NCI-H69 (cell line): ENCODE measurements at places on chromosomes 12 and 14.
A peak's percentile ranks its signal among the peaks of the same experiment; 100 is the strongest.

- DNase-seq = no peak
Measured at GRCh38 chr12:6334940-6335450, 6.9 kb downstream of the TNFRSF1A start.

DNA sequence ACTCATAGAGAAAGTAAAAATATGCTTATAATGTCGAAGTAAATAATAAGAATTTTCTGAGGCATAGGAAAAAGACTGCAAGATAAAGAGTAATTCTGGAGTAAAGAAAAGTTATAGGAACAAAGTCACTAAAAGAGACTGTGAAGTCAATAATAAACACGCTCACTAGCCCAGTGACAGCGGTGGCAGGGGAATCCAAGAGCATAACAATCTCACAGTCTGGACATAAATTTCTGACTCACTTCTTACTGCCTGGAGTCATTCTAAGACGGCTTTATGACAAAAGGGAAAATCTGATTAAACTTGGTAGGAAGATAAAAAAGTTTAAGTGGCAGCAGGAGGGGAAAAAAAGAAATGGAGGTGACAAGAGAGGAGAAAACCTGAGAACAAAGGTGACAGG lies 56.4 kb upstream of the GRIP1 start:
- DNase-seq = no peak

- DNase-seq = no peak
Measured at GRCh38 chr14:86865934-86866333, 1127.0 kb downstream of the GALC start.

GRCh38 chr12:75568393-75568792 lies 57.0 kb upstream of the KRR1 start:
- DNase-seq = peak; percentile 16

GRCh38 chr14:90384543-90384911 lies 12.3 kb upstream of the CALM1 start:
- DNase-seq = no peak

- DNase-seq = no peak
Measured at GRCh38 chr12:29167445-29167844, 18.4 kb downstream of the FAR2 start.

GRCh38 chr12:65323070-65323469 lies 44.6 kb downstream of the MSRB3 start:
- DNase-seq = no peak

DNA sequence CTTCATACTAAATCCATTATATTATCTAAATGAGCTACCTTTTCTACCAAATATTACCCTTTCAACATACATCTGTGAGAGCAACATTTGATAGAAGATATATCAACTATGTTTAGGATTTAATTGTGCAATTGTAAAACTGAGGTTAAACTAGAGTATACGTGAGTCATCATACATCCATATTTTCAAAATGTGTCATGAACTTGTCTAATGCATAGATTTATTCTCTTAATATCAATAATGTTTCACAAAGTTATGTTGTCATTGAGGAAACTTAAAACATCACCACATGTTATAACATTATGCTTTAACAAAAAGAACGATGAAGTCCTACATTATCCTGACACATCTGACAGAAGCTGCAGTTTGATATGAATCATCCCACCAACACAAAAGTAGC lies 645.5 kb upstream of the NOVA1 start:
- no peak for DNase-seq

- DNase-seq = no peak
Measured at GRCh38 chr14:52974406-52974805, 23.6 kb upstream of the FERMT2 start.

- DNase-seq = no peak
Measured at GRCh38 chr14:89206389-89207031, 210.5 kb downstream of the FOXN3 start.

DNA sequence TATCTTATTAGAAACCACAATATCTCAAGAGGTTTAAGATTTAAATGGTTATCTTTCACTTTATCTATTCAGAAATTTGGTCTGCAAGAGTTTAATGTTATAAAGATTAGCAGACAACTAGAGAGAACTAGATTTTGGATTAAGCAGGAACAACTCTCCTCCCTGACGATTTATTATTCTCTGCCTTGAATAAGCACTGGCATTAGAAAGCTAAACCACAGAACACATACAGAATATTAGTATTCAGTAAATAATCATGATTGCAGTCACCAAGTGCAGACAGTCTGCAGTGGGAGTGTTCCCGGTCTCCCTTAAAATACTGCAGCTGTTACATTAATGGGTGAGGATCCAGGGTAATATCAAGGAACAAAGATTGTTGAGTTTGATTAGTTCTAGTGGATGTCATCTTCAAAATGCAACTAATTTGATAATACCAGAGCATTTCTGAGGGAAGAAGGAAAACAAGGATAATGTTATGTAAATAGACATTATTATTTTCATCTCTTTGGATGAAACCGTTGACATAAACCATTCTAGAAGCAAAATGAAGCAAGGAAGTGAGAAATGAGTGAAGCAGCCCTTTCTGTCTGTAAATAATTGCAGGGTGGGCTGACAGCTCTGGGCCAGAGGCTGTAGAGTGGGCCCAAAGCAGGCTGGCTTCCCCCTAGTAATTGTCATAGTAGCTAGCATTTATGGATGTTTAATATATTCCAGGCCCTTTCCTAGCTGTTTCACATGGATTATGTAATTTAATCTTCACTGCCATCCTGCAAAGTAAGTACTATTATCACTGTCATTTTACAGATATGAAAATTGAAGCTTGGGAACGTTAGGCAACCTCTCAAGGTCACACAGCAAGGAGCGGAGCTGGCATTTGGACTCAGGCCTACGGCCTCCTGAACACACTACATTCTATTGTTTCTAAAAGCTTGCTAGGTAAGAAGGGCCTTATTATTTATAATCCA lies 79.4 kb downstream of the DYRK2 start:
- DNase-seq = no peak

DNA sequence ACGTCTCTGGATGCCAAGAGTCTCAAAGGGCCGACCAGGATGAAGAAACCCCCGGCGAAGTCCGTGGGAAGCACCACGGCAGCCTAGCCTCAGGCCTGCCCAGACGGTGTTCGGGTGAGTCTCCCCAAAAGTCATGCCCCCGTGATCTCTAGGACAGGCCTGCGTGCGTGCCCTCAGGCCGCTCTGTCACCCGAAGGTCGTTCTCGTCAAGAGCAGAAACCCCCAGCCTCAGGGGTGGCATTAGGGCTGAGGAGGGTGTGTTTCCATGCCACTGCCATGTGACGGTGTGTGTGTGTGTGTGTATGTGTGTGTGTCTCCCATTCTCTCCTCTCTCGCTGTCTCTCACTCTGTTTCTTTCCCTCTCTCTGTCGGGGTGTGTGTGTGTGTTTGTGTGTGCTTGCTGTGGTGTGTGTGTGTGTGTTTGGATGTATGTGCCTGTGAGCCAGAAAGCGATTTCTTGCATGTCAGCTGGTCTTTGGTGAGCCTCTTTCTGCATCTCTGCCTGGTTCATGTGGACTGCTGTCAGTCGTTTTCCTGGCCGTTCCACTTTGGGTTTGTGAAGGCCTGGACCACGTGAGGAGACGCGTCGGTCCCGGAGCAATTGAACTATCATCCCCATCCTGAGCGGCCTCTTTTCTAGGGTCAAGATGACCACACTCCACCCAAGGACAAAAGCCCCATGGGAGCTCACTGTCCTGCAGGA lies 772.5 kb upstream of the ALG10B start:
- DNase-seq = no peak

DNA sequence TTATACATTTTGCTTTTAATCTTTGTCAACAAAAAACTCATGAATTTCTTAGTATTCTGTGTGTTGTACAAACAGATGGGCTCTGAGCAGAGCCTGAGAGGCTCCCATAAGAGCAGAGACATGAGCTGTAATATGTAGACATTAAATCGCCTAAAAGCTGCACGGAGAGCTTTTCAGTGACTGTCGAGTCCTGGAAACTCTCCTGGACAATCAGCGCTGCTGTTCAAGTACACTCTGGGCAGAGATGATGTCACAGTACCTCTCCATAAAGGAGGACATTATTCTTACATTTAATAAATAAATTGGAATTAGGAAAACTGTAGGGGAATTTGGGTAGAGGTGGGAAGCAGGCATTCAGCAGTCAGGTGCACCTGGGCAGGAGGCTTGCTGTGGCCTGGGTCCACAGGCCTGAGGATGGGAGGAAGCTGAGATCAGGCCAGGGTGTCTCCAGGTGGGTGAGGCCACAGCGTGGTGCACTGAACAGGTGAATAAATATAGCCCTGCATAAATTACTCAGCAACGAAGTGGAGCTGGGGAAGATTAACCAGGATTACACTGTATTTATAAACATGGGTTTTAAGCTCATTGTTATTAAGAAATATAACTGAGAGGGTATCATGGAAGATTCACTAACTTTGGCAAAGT lies 13.3 kb upstream of the TCL1A start:
- peak; percentile 60 for DNase-seq

GRCh38 chr12:96510306-96510764 lies 21.0 kb downstream of the CFAP54 start:
- no peak for DNase-seq

DNA sequence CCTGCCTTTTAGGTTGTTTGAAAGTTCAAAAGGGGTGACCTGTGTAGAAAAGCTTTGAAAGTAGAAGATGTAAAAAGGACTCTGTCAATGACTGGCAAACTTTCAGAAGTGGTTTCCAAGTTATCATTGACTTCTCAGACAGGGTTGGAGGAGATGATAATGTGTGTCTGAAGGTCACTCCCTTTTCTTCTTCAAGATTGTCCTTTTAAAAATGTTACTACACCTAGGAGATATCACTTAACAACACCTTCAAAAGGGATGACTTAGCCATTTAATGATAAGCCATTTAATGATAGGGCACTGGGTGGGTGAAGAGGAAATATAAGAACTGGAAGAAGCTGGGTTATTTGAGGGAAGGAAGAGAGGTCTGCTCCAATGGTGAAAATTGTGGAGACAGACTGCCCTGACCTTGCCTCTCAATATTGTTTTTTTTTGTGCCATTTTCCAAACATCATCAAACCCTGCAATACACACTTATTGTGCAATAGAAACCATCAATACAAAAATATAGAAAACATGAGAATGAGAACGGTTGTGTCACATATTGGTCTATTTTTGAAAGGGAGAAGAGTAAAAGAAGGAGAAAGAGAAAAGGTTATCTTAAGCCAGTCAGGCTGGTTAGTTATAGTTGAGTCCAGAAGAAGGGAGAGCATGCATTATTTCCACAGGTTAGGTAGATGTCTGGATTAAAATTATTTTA lies 38.8 kb downstream of the BEST3 start:
- no peak for DNase-seq

DNA sequence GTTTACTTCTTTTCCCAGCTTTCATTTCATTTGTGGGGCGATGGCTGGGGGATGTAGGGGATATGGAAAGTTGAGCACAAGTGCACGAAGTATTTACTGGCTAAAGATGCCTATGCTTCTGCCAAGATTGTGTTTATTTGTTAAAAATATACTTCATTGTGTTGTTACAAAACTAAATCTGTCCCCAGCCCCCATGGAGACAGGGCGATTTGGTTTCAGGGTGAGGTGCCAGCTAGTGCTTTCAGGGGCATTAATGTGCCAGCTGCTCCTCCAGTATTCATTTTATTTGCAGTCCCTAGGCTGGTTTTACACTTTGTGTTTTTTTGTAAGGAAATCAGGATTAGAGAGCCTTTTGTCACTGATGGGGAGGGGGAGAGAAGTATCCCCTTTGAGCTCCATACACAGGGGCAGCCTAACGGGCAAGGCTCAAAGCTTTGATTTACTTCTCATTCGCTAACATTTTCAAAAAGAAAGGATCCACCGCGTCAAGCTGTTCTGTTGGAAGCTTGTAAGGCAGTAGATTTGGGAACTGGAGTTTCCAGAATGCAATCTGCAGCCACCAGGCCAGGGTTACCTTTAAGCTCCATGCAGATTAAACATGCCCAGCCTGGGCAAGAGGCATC lies 198.7 kb upstream of the PLEKHG7 start:
- peak; percentile 82 for DNase-seq

DNA sequence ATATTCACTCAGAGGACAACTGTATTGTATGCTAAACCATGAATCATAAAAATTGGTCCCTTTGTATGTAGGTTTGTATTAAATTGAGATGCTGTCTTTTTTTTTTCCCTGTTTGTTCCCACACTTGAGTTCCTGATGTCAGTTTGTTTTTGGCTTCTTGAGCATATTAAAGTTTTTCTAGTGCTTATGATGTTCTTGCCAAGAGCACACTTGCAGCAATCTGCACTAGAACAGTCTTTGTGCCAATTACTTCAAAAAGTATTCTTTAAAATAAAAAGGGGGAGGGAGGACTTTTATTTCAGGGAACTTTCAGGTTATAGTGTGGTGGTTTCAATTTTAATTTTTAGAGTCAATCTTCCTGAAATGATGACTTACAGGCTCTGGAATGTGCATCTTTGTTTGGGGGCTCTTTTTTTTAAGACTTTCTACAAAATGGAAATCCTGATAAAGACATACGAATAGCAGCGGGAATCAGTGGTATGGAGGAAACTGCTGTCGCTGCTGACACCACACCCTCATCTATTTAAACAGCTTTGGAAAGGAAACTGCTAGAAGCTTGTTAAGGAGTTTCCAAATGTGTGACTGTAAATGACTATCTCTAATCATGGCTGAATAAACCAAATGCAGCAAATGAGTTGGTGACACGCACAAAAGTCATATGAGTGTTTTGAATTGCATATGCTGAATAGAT lies 188.6 kb downstream of the EGLN3 start:
- DNase-seq = no peak

DNA sequence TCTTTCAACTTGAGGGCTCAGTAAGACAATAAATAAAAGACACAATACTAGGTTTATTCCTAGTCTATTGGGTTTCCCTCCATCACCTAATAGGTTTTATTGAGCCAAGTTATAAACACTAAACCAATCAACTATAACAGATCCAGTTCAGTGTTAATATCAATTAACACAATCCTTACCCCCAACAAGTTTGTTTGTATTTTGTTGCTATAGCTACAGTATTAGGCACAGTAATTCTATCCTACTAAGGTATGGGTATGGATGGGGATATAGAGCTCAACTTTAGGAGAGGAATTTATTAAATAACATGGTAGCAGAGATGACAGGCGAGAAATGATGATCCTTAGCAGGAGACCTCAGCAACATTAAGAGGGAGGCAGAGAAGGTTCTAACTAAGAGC lies 13.3 kb downstream of the PPP4R3A start:
- no peak for DNase-seq

GRCh38 chr14:80304125-80304766 lies 92.9 kb upstream of the DIO2 start:
- no peak for DNase-seq

DNA sequence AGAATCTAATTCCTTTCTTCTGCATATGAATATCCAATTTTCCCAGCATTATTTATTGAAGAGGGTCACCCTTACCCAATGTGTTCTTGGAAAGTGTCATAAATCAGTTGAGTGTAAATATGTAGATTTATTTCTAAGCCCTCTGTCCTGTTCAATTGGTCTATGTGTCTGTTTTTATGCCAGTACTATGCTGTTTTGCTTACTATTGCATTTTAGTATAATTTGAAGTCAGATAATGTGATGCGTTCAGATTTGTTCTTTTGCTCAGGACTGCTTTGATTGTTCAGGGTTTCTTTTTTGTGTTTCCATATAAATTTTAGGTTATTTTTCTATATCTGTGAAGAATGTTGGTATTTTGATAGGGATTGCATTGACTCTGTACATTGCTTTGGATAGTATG lies 420.4 kb upstream of the MIS18BP1 start:
- DNase-seq = no peak

GRCh38 chr14:96205059-96205977 lies 679 bp downstream of the BDKRB2 start:
- DNase-seq = peak; percentile 37

- no peak for DNase-seq
Measured at GRCh38 chr12:12641650-12642049, 30.0 kb downstream of the CREBL2 start.
